ENCODE measurements at places on chromosomes 6 and 20.

- DNase-seq, result no peak
Measured at GRCh38 chr20:64045346-64046011, 4.0 kb downstream of the SOX18 start.

- no peak for DNase-seq
Measured at GRCh38 chr20:32433311-32434021, 75.3 kb downstream of the ASXL1 start.

- no peak for DNase-seq
Measured at GRCh38 chr6:98775205-98775604, 59.2 kb upstream of the POU3F2 start.

- no peak for DNase-seq
Measured at GRCh38 chr6:101398716-101399615, 5.5 kb downstream of the GRIK2 start.

- DNase-seq, result no peak
Measured at GRCh38 chr6:111938710-111939109, 65.5 kb upstream of the FYN start.

- peak; percentile 69 for DNase-seq
Measured at GRCh38 chr6:158769771-158770432, 49.3 kb downstream of the EZR start.

- no peak for DNase-seq
Measured at GRCh38 chr20:24470746-24471582, 1.5 kb downstream of the SYNDIG1 start.

DNA sequence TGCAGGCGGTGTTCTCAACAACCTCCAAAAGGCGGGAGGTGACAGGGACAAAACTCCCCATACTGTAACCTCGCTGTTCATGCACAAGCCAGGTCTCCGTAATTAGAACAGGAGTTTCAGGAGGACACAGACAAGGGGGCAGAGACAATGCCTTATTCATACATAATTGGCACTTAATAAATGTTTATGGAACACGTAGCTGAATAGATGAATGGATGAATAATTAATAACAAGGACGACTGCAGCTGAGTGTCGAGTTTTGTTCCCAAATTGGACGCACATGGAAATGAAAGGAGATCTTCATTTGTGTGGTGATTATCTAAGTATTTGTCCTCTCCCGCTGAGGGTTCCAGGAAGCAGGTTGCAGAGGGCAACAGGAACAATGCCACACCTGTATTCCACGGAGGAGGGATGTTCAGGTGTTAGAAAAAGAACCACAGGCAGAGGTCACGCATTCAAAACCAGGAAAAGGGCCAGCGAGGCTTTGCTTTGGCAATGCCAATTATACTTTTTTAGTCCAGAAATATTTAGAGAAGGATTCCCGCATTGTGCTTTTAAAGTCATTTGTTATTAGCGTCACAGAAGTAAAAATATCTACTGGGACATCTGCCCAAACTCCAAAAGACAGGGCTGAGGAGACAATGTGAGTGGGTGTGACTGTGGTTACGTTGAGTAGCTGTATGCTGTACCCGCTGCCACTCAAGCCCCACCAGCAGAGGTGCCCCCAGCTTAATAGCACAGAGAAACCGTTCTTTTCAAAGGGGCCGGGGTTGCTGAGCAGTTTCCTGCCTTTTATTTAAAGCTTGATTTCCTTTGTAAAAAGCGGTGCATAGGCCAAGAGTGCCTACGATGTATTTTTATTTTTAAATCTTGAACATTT lies 123.3 kb downstream of the PXDC1 start:
- no peak for DNase-seq

- DNase-seq, result no peak
Measured at GRCh38 chr6:63537201-63537958, 34.9 kb upstream of the LOC128125822 start.

- DNase-seq, result no peak
Measured at GRCh38 chr6:169807229-169807628, 55.8 kb downstream of the ERMARD start.

- DNase-seq, result no peak
Measured at GRCh38 chr6:79240509-79240908, 6.0 kb upstream of the HMGN3 start.

DNA sequence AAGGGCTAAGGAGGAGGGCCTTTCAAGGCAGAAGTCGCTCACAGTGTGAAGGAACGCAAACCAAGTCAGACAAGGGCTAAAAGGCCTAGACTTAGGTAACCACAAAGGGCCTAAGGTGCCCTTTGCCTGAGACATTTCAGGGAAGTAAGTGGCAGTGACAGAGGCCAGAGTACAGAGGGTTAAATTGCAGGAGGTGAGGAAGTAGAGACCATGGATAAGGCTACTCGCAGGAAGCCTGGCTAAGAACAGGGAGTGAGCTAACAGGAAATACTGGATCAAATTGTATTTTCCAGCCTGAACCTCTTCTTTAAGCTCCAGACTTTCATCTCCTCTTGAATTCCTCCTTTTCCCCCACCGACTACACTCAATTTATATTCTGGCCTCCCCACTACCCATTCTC lies 16.6 kb downstream of the ZHX3 start:
- DNase-seq, result no peak

- DNase-seq, result no peak
Measured at GRCh38 chr6:141906569-141907080, 226.1 kb upstream of the GJE1 start.

DNA sequence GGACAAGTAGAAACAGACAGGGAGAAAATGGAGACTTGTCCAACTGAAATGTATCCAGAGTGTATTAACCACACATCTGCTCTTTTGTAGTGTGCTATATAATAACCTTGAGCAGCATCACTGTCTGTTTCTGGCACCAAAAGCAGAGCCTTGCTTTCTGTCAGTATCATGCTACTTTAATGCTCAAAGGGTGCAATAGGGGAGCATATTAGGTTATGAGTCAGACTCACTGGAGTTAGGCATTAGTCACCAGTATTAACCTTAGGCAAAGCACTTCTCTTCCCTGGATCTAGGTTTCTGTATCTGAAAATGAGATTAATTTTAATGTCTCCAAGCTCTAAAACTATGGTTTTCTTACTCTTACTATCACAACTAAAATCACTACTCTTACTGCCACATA lies 280.1 kb downstream of the TFAP2B start:
- no peak for DNase-seq

GRCh38 chr6:140540743-140541142 lies 1166.3 kb upstream of the CITED2 start:
- no peak for DNase-seq

DNA sequence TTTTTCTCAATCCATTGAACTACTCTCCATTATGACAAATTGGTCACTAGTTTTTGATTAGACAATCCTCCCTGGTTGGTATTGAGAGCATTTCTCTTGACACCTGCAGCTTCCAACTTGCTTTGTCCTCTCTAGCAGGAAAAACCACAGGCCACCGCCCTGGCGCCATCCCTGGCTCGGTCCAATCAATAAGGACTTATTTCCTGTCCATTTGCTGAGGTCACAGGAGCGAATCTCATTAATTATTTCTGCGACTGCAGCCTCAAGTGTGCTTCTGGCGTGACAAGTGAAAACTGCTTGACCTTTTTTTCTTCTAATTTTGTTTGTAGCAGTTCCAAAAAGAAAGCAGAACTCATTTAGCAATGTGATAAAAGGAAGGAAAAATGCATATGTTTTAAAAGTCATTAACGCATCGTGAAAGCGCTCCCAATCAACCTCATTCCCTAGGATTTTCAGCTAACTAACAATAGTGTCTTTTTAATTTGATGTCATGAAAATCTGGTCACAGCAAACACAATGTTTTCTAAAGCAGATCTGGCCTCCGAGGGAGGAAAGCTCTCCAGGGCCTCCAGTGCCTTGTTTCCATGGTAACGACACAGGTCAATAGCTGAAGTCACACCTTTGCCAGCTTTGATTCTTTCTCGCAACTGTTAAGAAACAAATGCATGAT lies 39.0 kb upstream of the BEND3 start:
- no peak for DNase-seq

DNA sequence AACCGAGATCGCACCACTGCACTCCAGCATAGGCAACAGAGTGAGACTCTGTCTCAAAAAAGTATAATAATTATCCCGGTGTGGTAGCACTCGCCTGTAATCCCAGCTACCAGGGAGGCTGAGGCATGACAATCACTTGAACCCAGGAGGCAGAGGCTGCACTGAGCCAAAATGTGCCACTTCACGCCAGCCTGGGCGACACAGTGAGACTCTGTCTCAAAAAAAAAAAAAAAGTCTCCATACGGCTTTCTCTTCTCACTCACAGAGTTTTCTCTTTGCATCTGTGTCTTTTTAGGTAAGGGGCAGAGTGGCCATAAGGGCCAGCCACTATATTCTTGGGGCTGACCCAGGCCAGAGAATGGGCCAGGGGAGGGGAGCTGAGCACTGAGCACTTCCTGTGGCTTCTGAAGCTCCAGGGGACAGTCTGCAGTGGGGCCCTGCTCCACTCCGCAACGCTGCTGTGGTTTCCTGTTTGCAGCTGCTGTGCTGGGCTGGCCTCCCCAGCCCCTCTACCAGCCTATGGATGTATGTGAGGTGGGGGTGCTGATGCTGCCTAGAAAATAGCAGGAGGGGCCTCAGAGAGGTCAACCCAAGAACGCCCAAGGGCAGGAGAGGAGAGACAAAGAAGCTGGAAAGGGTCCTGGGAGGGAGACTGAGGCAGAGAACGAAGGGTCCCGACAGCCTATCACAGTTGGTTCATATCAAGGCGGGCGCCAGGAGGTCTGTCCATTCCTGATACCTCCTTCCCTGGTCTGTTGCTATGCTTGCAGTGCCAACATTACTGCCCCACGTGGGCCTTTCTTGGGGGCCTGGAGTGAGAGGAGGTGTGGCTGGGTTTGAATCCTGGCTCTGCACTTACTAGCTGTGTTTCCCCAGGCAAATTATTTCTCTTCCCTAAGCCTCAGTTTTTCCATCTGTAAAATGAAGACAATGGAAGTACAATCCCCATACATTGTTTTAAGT lies 16.0 kb downstream of the SLA2 start:
- no peak for DNase-seq

- DNase-seq, result no peak
Measured at GRCh38 chr20:24339210-24339641, 130.2 kb upstream of the SYNDIG1 start.

DNA sequence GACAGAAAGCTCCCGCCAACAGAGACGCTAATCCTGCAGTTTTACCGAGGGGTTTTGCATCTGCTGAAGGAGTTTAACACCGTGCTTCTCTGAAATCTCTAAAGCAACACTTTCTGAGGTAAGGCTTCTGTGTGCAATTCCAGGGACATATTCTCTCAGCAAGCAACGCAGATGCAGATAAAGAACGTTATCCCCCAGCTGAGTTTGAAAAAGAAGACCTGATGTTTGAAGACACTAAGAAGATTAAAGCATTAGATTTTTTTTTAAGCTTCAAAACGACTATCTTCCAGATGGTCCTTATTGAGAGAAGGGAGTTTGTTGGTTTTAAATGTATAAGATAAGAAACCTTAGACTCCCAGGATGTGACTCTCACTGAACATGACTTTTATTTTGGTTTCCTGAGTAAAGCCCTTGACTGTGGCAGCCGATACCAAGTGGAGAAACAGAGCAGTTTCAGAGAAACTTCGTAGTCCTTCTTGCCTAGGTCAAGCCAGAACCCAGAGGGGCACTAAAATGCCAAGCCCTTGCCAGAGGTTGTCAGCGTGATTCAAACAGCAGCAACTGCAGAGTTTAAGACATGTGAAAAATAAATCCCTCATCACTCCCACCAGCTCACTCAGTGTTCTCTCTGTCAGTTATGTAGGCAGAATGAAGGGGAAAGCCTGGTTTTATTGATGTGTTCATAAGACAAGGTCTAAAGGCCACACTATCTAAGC lies 353.3 kb upstream of the CNR1 start:
- DNase-seq, result no peak

GRCh38 chr6:132341646-132342045 lies 59.6 kb downstream of the MOXD1 start:
- DNase-seq, result no peak

GRCh38 chr20:17951323-17951722 lies 17.3 kb downstream of the SNX5 start:
- DNase-seq, result no peak

DNA sequence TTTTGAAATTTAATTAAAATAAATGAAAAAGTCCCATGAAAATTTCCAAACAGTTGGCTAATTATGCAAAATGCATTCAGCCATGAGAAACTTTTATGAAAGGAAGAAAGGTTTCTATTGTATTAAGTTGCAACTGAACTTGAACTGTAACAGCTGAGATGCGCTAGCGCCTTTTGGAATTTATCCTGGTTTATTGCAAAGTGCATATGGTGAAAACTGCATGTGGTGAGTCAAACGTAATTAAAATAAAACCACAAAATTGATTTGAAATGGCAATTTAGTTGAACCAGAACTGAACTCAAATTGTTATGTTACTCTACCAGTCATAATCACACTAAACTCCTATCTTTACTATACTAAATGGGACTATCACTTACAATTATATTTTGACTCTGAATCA lies 46.4 kb upstream of the COL21A1 start:
- no peak for DNase-seq

- no peak for DNase-seq
Measured at GRCh38 chr6:15443119-15443830, 197.4 kb downstream of the JARID2 start.

GRCh38 chr6:31576897-31577578 lies 1.7 kb downstream of the TNF start:
- DNase-seq, result no peak

DNA sequence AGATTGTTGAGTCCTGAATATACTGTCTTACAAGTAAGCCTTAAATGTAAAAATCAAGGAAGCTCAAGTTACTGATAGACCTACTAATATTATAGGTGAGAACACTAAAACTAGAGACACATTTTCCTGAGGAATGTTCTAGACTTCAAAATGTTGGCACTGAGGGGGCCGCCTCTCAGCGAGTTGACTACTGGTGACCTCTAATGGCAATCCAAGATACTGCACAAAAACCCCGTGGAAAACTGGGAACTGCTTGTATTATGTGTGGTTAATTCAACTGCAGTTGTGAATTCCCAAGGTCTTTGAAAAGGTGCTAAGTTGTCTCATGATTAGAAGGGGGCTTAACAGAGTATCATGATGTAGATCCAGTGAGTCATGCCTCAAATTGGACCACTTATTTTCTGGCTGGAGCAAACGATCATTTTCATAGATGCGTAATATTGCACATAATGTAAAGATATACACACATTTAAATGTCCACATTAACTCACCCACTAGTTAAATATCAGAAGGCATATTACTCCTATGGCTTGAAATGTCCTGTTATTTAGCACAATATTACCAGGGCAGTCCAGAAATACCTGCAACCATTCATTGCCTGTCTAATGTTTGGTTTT lies 336.2 kb downstream of the FOXA2 start:
- no peak for DNase-seq

GRCh38 chr6:158049055-158050028 lies 67.7 kb downstream of the SYNJ2 start:
- no peak for DNase-seq

DNA sequence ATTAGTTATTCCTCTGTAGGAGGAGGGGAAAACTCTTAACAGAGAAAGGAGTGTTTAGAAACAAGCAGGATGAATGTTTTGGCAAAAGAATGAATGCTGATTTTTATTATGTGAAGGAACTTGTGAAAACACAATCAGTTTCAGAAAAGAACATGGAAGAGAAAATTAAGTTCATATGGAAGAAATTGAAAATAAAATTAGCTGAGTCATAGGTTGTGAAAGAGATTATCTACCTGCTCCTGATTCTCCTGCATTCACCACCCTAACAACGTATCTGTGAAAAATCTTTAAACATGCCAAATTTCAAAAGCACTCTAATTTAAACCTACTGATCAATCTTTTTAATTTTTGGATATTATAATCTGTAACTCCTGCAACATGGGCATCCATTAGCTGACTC lies 227.3 kb upstream of the RSPO3 start:
- no peak for DNase-seq
